ENCODE measurements at places on chromosomes 1 and 21.

DNA sequence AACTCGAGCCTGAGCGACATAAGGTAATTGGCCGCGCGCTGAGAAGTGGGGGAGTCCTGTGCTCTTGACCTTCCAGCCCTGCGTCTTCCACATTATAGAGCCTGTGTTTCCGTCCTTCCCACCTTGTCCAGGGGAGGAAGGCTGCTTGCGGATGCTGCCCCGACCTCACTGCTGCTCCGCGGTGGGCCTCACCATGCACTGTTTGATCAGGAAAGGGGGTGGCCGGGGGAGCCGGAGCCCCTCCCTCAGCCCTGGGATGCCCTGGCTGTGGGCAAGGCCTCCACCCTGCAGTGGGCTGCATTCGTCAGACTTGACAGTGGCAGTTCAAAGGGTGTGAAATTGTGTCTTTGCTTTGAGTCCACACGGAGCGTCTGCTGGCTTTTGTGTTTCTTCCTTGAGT lies 30.1 kb downstream of the PCNT start:
- DNase-seq: no peak

GRCh38 chr1:176193023-176193422 lies 14.1 kb downstream of the COP1 start:
- no peak for DNase-seq

DNA sequence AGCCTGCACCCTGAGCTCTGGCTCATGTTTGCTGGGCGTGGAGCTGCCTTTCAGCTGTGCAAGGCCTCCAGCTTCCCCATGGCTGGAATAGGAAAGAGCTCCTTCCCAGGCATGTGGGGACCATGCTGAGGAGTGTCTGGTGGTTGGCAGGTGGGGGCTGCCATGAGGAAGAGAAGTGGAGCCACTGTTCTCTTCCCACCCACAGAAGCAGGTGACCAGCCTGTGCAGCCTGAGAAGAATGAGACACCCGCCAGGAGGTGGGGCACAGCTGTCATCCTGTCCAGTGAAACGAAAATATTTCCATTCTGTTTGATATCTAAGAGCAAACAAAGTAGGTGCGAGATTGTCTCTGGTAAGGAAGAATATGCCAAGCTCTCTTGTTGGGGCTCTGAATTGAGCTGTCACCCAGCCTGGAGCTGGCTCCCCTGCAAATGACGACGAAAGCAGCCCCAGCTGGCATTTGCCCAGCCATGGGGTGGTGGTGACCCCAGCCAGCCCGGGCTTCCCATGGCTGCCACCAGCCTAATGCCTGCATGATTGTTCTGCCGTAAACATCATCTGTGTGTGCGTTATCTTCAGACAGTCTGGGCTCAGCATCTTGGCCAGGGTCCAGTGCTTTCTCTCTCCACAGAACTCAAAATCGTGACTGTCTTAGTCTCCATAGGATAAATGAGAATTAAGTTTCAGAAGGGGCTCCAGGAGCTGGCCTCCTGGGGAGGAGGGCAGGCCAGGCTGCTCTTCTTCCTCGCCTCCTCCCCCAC lies 429.8 kb upstream of the VAMP3 start:
- no peak for DNase-seq

- no peak for DNase-seq
These were observed 123.9 kb upstream of the GRIK3 start for GRCh38 chr1:37158113-37158749.

GRCh38 chr1:65458730-65459396 lies 38.4 kb downstream of the LEPR start:
- DNase-seq: peak; percentile 10

- DNase-seq: no peak
These were observed 6.0 kb upstream of the LY9 start for GRCh38 chr1:160789702-160790611.

DNA sequence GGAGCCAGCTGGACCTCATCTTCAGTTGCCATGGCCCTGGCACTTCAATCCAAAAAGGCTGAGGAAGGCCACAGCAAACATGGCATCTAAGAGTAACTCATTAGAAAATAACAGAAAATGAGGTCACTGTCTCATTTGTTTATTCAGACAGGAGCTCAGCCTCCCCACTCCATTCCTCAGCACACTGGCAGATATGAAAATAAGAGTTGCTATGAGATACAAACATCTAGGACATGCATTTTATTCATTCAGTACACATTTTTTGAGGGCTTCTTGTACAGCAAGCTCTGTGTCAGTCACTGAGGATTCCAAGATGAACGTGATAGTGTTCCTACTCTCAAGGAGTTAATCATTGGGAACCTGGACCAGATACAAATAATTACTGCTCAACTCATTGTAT lies 32.7 kb upstream of the TMEM125 start:
- DNase-seq: no peak

- DNase-seq: no peak
These were observed 57.4 kb downstream of the ARID4B start for GRCh38 chr1:235270625-235271024.

DNA sequence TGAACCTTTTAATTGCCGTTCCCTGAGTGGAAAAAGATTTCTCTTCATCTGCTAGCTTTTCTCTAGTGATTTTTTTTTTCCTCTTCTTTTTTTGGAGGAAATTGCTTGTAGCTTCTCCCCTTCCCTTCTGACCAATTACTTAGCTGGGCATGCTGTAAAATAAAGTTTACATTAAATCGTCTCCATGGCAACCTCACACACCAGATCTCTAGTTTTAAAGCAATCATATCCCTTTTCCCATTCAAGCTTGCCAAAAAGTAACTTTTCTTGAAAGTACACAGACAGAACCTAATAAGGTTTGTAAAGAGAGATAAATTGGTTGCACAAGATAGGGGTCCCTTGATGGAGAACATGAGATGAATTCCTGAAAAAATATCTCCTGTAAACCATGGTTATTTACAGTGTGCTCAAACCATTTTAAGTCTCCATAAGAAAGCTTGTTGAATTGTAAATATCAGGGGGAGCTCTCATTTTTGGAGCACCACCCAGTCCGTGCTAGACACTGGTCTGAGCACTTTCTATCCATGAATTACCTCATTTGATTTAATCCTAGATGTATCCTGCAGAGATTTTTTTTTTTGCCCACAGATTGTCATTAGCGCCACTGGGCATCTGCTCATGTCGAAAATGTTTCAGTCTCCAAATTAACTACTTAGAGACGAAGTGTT lies 32.6 kb upstream of the HTR1D start:
- DNase-seq: no peak

- no peak for DNase-seq
These were observed 19.4 kb downstream of the VPS13D start for GRCh38 chr1:12249181-12249580.

DNA sequence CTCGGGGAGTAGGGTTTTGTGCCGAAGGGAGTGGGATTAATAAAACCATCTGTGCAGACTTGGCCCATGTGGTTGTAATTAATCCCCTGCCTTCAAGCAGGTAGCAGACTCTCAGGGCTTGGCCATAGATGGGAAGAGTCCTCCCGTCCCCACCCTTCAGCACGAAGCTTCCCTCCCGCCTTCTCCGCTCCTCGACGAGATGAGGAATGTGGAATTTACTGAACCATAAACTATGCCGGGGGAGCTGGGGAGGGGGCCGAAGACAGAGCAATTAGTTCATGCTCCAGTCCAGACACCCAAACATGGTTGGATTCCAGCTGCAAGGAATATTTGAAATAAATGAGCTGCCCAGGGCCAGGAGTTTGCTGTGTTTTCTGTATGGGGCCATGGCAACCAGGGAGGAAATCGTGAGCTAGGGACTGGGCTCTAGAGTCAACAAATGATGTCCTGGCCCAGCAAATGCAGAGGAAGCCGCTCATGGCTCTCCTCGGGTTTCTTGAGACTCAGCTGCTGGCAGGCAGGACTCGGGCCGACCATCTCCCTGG lies 78.8 kb downstream of the SPSB1 start:
- DNase-seq: no peak

DNA sequence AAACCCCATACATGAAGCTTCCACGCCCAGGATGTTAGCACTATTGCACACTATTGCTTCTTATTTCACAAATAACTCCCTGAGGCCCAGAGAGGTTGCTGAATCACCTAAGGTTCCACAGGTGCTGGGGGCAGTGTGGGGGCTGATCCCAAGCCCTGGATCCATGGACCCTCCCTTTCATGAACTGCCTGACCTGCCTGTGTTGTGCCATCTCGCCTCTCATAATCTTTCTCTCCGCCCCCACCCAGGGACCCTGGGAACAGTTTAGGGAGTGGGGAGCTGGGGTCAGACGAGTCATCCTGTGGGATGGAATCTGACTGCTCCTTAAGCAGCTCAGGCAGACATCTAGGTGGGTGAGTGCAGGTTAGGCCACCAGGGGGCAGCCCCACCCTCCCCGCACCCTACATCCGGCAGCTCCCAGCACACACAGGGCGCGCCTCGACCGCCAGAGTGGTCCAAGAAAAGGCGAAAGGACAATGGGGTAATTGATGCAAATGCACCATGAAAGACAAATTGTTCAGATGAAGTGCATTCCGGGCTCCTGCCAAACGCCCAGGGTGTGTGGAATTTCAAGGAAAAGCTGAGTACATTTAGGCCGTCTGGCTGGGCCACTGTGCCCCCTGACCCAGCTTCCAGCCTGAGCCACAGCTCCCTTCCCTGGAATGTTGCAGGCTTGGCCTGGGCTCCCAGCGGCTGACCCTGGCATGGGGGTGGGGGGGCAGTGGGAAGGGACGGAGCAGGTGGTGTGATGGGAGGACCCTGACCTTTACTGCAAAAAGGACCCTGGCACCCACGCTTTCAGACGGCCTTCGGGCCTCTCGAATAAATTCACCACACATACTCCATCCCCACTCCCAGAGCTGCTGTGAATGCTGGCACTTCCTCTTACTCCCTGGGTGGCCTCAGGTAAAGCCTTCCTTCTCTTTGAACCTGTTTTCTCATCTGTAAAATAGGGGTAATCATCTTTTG lies 20.8 kb downstream of the PHLDA3 start:
- peak; percentile 65 for DNase-seq

- no peak for DNase-seq
These were observed 15.6 kb upstream of the ZMYM6 start for GRCh38 chr1:35047188-35047858.

DNA sequence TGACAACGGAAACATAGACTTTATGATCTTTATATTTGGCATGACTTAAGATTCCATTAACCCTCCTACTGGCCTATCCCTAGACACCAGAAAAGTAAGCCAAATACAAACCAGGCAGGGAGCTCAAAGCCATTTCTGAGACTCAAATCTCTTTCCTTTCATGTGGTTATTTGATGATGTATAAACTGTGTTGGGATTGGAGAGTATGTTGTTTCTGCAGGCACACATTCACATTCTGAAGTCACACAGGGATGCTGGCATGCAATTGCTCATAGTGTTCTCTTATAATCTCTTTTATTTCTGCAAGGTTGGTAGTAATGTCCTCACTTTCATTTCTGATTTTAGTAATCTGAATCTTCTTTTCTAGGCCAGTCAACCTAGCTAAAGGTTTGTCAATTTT lies 5.8 kb downstream of the ZMYND12 start:
- no peak for DNase-seq

DNA sequence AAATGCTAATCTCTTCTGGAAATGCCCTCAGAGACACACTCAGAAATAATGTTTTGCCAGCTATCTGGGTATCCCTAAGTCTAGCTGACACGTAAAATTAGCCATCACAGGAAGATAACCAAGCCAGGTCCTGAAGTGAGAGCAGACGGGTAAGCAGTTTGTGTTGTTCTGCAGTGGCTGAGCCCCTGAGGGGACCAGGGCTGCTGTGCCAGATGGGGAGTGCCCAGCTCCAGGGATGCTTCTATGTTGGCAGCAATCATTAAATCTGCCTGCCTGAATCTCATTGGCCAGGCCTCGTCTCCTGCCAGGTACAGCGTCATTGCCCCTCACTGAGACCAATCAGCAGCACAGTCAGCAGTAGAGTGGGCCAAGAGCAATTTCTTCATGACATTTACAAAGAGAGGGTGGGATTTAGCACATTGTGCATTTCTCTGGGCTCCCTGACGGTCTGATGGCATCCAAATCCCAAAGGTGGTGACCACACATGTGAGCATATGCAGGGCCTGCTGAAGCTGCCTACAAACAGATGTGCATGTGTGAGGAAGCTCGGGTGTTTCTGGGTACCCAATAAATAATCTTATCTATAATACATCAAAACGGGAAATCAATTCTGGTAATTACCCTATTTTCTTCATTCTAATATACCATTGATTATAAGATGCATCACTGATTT lies 58.7 kb upstream of the LRRN2 start:
- no peak for DNase-seq

GRCh38 chr1:109193653-109194590 lies 19.8 kb upstream of the SARS1 start:
- peak; percentile 33 for DNase-seq

- DNase-seq: no peak
These were observed 29.9 kb downstream of the DHCR24 start for GRCh38 chr1:54857141-54857540.

- no peak for DNase-seq
These were observed 86.4 kb upstream of the CACYBP start for GRCh38 chr1:174913225-174913903.

- no peak for DNase-seq
These were observed 23.3 kb upstream of the ST6GALNAC5 start for GRCh38 chr1:76843821-76844464.
